Activated CD4-positive, alpha-beta T cell treated with anti-CD3 and anti-CD28 coated beads for 4 hours (primary cell): ENCODE measurements at places on chromosomes 2 and 18.

- DNase-seq: no peak
These were observed 6.1 kb downstream of the ONECUT2 start for GRCh38 chr18:57441071-57441794.

DNA sequence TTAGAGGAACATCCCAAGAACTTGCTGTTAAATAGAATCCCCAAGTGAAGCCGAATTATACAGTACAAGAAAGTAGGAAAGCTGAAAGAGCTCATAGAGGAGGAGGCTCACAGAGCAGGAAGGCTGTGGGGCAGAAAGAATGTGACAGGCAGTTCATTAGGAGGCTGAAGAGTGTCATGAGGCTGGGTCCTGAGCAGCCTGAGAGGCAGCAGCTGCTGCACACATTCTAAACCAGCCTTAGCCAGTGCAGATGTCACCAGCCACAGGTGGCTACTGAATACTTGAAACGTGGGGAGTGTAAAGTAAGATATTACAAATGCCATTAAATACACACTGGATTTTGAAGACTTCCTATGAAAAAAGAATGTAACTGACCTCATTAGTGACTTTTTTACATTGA, 490.2 kb upstream of the KLHL29 start:
- DNase-seq: no peak

- DNase-seq: no peak
These were observed 1118.7 kb downstream of the SUCLG1 start for GRCh38 chr2:83340424-83340823.

GRCh38 chr2:209671020-209671680, 100.5 kb upstream of the UNC80 start:
- no peak for DNase-seq

DNA sequence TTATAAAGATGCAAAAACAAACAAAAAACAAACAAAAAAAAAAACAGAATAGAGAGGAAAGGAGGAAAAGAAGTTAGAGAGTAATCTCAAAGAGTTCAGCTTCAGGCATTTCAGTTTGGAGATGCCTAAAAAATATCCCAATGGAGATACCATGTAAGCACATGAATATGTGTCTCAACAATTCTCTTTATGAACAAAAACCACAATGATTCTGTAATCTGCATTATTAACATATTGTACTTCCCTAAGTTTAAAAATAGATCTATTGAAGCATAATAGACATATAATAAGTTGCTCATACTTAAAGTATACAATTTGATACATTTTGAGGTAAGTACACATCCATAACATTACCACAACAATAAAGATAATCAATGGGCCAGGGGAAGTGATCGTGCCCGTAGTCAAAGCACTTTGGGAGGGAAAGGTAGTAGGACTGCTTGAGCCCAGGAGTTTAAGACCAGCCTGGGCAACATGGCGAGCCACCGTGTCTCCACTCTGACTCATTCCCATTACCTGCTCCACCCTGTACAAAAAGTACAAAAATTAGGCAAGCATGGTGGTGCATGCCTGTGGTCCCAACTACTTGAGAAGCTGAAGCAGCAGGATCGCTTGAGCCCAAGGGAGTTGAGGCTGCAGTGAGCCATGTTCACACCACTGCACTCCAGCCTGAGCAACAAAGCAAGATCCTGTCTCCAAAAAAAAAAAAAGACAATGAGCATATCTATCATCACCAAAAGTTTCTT, 158.9 kb downstream of the ATAD2B start:
- no peak for DNase-seq

GRCh38 chr2:73984203-73984921, at the start of gene TET3:
TSS of gene TET3 (plus strand) at chr2:73984910. CDS start at chr2:73986404, 1,494 bp downstream.
- DNase-seq: peak; percentile 63

- no peak for DNase-seq
These were observed 52.3 kb upstream of the ROCK1 start for GRCh38 chr18:21163647-21164547.

- DNase-seq: no peak
These were observed 24.4 kb upstream of the KIDINS220 start for GRCh38 chr2:8861797-8862196.

DNA sequence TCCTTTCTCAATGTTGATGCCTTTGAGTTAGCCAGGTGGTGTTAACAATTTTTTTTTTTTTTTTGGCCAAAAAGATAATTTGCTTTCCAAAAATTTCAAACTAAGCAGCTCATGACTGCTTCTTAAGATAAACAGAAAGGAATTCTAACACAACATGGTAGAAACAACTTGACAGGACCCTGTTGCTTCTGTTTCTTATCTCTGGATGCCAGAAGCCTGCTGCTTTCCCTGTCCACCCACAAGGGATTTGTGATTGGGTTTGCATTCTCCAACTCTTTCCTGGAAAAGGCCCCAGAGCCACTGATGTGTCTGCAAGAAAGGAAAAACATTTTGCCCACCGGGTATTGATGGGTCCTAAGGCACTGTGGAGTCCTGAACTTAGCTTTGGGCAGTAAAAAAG, 217.2 kb upstream of the PKDCC start:
- no peak for DNase-seq

- no peak for DNase-seq
These were observed 37.5 kb downstream of the TMEM37 start for GRCh38 chr2:119469131-119469530.

DNA sequence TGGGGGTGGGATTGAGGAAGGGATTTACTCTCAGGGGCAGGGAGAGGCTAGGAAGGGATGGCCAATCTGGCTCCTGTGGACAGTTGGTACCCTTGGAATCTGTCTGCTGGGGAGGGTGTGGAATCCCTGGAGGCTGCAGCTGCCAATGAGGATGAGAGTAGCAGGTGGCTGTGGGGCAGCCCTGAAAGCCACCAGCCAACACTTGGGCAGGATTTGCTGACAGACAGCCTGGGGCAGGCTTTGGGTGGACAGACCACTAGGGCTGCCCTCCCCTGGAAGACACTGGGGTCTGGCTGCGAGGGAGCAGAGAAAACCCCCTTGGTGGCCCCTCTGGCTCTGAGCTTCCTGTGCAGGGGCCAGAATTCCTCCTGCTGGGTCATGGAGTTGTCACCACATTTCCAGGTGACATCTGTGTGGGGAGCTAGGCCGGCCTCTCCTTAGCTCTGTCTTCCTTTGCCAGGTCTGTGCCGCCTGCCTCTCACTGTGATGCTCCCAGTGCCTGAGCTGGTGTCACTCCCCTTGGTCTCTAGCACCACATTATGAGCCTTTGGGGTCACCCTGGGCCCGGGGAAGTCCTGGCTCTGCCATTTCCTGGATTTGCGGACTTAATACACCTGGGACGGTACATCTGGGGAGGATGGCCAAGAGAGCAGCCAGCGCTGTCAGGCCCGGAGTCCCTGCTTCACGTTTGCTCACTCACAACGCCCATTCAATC, 13.4 kb upstream of the ARHGEF4 start:
- DNase-seq: no peak

GRCh38 chr18:22827216-22827615, 105.9 kb upstream of the RBBP8 start:
- DNase-seq: no peak
